Stimulated activated naive CD8-positive, alpha-beta T cell treated with anti-CD3 and anti-CD28 coated beads, Interleukin-15, Interleukin-2, amounts not matched to agents 100 U/mL and 50 U/mL, for 24 hours (primary cell): ENCODE measurements at places on chromosomes 1 and 21.

DNA sequence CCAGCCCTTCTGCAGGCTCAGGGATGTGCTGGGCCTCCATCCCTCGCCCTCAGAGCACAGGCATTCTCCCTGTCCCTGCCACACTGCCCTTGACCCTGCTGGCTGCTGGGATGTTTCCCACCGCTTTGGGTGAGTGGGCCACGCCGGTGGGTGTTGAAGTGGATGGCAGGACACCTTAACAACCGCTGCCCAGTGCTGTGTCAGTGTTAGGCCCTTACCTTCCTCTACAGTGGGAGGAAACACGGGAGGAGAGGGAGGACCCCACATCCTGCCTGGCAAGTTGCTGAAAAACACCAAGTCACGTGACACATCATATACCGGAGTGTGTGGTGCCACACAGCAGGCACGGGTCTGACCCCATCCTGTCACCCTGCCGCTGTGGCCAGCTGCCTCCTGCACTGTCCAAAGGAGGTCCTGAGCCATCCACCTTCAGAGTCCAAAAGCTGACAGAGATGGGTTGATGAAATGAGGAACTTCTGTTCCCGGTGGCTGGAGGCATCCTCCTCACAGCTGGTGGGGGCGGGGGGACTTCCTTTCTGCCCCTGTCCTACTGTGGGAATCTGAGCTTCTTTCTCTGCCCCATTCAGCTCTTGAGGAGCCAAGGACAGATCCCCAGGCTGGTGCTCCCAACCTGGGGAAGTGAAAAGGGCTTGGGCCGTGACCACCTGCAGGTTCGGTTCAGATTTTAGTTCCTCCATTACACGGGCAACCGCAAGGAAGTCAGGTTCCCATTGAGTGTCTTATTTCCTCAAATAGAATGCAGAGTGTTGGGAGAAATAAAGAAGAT lies 3.2 kb upstream of the THEMIS2 start:
- DNase-seq: peak; percentile 66

DNA sequence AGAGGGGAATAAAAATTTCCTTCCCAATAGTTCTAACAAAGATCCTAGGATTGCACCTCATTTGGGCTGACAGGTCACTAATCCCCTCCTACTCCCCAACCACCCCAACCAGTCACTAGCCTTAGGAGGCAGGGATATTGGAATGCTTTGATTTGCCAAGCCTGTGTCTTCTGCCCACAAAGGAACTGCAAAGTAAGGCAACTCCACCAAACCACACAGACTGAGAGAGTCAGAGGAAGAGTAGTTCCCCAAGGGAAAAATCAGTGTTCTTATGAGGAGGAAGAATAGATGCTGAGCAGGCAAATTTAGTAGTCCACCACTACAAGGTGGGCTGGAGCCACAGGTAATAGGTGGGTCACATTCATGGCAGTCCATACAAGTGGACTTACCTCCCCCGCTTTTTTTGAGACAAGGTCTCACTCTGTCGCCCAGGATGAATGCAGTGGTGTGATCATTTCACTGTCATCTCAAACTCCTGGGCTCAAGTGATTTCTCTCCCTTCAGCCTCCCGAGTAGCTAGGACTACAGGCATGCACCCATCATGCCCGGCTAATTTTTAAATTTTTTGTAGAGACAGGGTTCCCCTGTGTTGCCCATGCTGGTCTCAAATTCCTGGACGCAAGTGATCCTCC lies 3.7 kb upstream of the TMEM39B start:
- DNase-seq: no peak

DNA sequence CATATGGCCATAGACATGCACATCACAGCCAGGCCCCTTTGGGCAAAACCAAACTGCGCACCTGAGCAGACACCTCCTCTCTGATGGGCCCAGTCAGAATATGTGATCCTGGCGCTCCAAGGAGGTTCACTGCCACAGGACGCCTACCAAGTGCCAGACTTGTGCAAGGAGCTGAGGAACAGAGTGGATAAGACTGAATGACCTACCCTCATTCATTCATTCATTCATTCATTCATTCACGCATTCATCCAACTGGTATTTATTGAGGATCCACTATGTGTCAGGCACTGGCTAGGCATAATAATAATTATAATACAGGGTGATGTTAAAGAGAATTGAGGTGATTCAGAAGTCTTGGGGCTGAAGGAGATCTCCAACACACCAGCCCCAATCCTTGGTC lies 2.4 kb upstream of the IGSF21 start:
- DNase-seq: no peak

DNA sequence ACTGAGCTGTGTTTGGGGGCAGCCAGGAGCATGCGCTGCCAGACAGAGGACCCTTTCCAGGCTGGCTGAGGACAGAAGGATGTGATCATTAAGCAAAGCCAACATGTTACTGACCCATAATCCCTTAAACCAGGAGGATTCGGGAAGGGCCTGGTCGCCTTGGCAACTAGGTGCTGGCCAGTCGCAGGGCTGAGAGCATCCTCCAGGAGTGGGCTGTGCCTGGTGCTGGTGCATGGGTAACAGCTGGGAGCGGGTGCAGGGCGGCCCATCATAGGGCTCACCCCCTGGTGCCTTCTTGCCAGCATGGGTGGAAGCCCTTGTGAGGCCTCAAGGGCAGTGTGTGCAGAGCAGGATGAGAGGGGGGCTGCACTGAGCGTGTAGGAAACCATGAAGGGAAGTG lies 17.2 kb downstream of the CDK18 start:
- DNase-seq: no peak

DNA sequence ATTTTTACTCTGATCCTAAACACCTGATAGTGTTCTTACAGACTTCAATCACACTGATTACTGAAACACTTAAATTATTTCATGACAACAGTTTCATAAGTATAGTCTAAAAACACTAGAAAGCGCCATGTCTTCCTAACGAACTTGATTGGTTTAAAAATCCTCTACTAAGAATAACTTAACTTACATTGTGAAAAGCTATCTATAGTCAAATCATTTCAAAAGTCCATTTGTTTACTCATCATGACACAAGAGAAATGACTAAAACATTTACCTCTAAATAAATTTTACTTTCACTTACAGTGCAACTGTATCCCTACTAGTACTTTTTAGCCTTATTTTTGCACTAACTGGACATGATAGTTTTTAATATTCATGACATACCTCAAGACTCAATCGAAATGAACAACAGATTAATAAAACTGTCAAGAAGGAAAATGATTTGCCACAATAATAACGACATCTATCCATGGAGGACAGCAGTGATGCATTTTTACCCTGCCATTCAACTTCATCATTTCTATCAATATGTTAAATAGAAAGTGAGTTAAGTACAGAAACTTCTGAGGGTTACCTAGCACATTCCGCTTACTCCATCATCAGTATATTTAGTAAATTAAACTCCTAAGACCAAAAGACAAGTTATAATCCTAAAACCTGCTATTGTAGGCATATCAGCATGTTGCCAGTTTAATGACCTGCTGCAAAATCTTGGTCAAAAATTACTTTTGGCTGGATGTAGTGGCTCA lies 38.4 kb downstream of the AHCTF1 start:
- no peak for DNase-seq

GRCh38 chr21:33264561-33264960 lies 1.6 kb upstream of the IL10RB start:
- DNase-seq: no peak

GRCh38 chr1:95396557-95396956 lies 162.5 kb downstream of the RWDD3 start:
- no peak for DNase-seq

DNA sequence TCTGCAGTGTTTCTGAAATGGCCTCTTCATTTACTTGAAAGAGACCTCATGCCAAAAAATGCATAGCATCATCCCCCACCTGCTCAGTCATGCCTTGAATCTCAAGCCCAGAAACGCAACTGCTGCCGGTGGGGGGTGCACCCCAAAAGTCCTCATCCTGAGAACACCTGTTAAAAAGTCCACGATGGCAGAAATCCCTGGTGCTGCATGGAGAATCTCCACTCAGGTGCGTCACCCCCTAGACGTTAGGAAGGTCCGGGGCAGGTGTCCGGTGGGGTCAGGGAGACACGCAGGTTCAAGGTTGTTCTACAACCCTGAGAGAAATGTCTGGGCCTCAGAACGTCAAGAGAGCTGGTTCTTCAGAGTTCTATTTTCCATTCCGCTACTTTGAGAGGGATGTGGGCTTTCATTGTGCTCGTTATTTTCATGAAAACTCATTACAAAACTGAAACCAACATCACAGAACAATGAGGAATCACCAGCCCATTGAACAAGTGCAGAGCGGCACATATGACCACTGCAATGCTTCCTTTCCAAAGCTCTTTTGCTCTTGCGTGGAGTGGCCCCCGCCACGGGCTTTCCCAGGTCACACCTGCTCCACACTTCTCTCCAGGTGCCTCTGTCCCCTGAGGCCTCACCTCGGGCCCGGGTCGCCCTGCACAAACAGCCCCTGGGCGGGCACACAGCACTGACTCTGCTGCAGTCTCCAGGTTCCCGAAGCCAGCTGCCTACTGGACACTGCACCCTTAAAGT lies 201.9 kb downstream of the TOMM20 start:
- peak; percentile 66 for DNase-seq

- no peak for DNase-seq
Measured at GRCh38 chr1:84480650-84481049, 1.6 kb downstream of the RPF1 start.

DNA sequence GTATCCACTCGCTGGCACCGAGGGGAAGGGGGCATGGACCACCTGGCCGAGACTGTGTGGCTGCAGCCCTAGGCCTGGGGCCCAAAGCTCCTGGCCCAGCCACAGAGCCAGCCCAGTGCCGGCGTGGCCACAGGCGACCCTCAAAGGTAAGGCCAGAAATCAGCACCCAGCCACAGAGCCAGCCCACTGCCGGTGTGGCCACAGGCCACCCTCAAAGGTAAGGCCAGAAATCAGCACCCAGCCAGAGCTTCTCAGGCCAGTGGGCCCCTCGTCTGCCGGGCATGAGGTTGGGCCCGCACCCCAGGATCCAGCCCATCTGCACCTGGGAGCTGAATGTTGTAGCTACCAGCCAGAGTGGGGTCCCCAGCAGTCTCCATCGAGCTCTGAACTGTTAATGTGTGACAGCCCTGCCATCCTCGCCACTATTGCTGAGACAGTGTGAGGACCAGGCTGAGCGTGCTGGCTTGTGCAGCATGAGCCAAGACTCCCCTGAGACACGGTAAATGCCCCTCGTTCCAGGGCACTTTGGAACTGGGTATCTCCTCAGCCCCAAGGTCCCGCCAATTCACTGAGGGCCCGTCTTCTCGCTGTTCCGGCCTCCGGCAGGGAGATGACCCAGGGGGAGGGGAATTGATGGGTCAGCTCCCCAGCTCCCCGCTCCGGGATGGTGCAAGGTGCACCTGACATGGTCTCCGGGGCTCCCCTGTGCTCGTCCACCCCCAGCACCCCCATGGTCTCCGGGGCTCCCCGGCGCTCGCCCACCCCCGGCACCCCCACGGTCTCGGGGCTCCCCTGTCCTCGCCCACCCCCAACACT lies 4.7 kb upstream of the FTCD start:
- DNase-seq: no peak

GRCh38 chr21:38954588-38955004 lies 148.9 kb downstream of the ETS2 start:
- DNase-seq: no peak

DNA sequence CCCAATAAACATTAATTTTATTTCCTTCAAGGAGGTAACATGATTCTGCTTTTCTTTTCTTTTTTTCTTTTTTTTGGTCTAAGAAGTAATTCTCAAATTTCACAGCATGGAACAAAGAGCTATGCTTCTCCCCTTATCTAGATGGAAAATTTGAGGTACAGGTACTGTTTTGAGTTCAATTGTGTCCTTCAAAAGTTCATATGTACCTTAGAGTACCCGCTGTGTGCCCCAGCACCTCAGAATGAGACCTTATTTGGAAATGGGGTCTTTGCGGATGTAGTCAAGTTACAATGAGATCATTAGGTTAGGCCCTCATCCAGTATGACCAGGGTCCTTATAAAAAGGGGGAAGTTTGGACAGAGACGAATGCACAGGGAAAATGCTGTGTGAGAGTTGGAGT lies 22.0 kb downstream of the ELAPOR1 start:
- DNase-seq: no peak

DNA sequence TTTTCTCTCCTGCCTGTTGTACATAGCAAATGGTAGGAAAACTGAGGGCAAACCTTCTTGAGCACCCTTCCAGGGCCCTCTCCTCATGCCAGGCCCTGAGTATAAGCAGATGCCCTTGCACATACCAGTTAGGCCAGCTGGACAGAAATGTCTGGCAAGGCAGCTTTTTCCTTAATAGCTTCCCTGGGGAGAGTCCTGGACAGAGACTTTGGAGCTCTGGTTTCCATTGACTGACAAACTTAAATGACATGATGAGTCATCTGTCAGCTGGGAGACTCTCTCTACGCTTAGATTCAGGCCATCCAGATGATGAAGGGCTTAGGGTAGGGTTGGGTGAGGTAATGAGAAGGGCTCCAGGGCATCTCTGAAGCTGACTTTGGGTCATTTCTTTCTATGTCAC lies 317.5 kb downstream of the ASTN1 start:
- DNase-seq: no peak

- DNase-seq: no peak
Measured at GRCh38 chr1:170265234-170265633, 119.5 kb downstream of the NTMT2 start.

- DNase-seq: no peak
Measured at GRCh38 chr1:168907053-168907452, 178.0 kb upstream of the DPT start.

GRCh38 chr21:42818328-42818749 lies 61.0 kb downstream of the WDR4 start:
- DNase-seq: peak; percentile 73

- DNase-seq: no peak
Measured at GRCh38 chr1:85611425-85611824, 30.9 kb downstream of the CCN1 start.

- DNase-seq: no peak
Measured at GRCh38 chr1:109802901-109803561, 39.3 kb upstream of the EPS8L3 start.

- no peak for DNase-seq
Measured at GRCh38 chr1:31666263-31666963, 21.7 kb upstream of the PEF1 start.

DNA sequence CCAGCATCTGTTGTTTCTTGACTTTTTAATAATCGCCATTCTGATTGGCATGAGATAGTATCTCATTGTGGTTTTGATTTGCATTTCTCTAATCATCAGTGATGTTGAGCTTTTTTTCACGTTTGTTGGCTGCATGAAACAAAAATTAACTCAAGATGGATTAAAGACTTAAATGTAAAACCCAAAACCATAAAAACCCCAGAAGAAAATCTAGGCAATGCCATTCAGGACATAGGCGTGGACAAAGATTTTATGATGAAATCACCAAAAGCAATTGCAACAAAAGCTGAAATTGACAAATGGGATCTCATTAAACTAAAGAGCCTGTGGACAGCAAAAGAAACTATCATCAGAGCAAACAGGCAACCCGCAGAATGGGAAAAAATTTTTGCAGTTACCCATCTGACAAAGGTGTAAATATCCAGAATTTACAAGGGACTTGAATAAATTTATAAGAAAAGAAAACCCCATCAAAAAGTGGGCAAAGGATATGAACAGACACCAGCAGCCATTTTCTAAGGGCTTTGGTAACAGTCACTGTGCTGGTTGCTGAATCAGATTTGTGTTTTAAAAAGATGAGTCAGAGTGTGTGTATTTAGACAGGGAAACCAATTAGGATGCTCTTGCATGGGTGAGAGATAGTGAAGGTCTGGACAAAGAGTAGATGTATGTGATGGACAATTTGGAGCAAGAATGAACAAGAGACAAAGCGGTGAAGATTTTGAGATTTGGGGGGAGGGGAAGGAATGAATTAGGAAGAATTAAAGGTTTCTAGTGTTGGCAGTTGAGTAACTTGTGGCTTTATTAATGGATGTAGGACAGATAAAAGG lies 110.7 kb downstream of the RYR2 start:
- DNase-seq: no peak

- DNase-seq: no peak
Measured at GRCh38 chr1:25026730-25027450, 96.8 kb upstream of the RUNX3 start.
